Osteoblast (primary cell): ENCODE measurements at places on chromosomes 4 and X.
A peak's percentile ranks its signal among the peaks of the same experiment; 100 is the strongest.

DNA sequence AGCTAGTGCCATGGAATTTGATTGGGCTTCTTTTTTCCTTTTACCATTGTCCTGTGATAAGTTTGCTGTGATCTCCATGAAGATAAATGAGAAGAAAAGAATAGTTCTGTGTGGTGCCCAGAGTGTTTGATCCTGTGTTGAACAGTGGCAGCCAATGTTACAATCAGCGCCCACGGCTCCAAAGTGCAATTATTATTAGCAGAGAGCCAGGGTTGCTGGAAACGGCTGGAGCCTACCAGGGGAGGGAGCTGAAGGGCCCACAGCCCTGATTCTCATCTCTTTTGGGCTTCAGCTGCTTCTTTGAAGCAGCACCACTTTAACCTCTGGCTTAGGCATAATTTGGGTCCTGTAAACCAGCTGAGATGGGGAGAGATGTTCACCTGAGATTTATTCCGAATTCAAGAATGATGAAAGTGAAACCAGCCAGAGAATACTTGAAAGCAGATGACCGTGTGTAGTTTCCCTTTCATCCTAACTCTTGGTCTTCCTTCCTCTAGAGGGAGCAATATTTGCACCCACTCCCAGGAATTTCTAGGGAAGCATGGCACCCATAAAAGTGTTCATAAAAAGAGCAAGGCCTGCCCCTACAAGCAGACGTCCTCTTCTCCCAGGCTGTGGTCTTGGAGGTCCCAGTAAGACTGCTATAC is 298.3 kb downstream of the EVC2 start:
- no peak for DNase-seq

DNA sequence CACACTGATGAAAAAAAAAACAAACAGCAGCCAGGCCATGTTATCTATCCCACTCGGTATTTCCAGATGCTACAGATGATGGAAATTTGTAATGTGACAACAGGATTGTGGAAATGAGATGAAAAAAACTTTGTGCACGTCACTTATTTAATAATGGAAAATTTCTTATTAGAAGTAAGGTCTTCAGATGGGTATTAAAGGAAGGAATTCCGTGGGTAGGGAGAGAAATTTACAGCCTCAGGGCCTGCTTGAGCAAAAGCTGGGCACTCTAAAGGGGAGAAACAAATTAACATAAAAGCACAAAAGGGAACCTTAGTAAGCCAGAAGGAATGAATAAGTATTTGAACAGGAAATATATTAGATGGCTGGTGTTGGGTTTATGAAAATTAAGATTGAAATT is 4.2 kb upstream of the PKD2 start:
- DNase-seq = no peak

DNA sequence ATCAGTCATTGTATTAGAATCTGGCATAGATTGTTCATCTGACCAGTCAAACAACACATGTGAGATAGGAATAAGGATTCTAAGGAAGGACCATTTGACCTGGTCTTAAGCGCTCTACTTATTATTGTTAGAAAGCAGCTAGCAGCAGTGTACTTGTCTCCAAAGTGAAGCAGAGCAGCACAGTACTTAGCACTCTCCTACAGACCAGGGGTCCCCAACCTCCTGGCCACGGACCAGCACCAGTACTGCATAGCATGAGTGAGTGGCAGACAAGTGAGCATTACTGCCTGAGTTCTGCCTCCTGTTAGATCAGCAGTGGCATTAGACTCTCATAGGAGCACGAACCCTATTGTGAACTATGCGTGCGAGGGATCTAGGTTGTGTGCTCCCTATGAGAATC is 135.9 kb upstream of the SPRY1 start:
- no peak for DNase-seq

GRCh38 chr4:86961605-86962295 is 26.9 kb downstream of the AFF1 start:
- no peak for DNase-seq

DNA sequence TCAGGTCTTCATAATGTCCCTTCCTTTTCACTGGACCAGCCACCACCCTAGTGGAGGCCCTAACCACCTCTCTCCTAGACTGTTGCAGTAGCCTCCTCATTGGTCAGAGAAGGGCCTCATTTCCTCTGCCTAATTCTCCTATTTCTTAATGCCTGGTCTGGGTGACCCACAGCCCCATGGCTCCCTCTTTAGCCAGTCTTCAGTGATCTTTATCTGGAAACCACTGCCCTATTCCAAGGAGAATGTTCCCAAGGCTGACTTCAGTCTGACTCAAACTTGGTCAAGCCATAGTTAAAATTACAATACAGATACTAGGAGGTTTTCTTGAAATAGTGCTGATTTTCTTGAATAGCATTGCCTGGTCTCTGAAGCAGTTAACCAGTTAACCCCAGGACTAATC is 53.6 kb upstream of the PRPS1 start:
- peak; percentile 76 for DNase-seq

DNA sequence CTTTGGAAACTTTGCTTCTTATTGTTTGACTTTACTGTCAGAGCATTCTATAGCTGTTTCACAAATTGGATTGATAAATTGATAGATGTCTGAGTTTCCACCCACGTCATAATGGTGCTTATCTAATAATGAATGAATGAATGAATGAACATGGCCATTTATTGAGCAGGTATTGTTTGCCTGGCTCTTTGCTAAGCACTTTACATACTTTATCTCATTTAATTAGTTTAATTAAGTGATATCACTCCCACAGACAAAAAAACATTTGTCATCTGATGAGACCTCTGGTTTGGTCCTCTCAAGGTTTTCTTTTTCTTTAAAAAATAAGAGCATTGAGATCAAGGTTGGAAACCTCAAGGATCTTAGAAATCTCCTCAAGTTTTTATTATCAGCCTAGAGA is 2.8 kb downstream of the FRAS1 start:
- DNase-seq = no peak

GRCh38 chr4:77163641-77164040 is 6.6 kb downstream of the CCNG2 start:
- no peak for DNase-seq

DNA sequence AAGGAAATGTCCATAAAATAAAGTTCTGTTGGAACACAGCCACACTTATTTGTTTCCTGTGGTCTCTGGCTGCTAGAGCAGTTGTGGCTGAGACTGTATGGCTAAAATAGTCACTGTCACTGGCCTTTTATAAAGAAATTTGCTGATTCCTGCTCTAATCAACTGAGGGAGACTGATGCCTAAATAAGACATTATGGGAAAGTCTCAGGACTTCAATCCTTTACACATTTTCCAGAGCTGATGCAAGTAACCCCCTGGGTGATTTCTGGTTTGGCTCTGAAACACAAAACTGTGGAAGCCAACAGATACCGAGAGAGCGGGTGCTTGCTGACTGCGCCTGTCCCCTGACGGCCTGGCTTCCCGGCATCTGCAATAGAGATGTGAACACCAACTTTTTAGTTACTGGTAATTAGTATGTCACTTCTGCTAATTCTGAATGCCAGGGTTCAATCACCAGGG is 64.0 kb downstream of the POLR2B start:
- no peak for DNase-seq

- DNase-seq = no peak
Measured at GRCh38 chrX:154873329-154873728, 12.8 kb upstream of the F8A1 start.

- DNase-seq = no peak
Measured at GRCh38 chr4:24807611-24808010, 12.2 kb downstream of the SOD3 start.

DNA sequence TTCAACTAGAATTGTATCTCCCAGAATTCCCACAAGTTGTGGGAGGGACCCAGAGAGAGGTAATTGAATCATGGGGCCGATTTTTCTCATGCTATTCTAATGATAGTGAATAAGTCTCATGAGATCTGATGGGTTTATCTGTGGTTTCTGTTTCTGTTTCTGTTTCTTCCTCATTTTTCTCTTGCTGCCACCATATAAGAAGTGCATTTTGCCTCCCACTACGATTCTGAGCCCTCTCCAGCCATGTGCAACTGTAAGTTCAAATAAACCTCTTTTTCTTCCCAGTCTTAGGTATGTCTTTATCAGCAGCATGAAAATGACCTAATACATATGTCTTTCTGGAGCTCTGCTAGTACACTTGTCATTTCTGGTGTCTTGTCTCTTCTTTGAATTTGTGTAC is 22.1 kb upstream of the OR13H1 start:
- no peak for DNase-seq

DNA sequence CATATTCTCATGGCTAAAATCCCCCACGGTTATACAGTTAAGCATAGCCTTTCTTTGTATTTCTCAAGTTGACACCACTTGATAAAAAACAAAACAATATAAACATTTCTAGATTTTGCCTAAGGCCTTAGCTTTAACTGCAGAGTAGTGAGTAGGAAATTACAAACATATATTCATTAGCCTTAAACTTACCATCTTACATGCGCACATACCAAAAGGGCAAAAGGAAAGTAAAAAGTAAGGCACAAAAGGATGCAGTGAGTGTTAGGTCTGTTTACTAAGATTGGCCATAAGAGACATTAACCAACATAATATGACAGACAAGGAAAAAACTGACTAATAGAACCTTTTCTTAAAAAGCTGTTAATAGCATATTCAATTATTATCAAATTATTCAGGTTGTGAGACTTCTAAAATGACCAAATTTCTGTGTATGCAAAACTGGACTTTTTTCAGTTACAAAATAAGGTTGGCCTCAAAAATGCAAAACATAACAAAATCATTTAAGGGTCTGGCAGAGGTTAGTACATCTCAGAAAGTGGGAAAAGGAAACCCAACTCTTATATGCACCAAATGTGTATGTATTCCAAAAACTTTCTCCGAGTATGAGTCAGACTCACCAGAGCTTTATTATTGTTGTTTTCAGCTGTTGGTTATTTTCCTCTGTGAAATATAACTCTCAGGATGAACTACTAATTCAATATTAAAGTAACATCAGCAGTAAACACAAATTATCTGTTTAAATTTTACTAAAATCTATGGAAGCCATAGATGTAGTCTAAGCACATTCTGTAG is 39.9 kb downstream of the SEPSECS start:
- DNase-seq = no peak

DNA sequence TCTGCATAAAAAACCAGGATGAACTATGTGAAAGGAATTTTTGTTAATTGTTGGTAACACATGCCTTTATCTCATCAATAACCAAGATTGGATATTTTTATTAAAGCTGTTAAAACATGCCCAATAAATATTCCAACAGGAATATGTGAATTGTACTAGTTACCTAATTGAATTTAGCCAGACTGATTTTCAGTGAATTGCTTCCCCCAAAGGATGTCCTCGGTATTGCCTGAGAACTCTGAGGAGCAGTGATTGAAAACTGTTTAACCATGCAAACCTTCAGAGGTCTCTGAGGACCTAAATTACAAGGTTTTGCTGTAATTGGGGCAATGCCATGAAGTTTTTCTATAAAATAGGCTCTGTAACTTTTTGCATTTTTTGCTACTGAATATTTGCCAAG is 66.6 kb downstream of the BLTP1 start:
- DNase-seq = peak; percentile 23

- DNase-seq = peak; percentile 93
Measured at GRCh38 chrX:11757719-11758399, at the start of gene MSL3. Gene MSL3 (plus strand): TSS chrX:11758237. CDS start chrX:11758264, 27 bp downstream.

DNA sequence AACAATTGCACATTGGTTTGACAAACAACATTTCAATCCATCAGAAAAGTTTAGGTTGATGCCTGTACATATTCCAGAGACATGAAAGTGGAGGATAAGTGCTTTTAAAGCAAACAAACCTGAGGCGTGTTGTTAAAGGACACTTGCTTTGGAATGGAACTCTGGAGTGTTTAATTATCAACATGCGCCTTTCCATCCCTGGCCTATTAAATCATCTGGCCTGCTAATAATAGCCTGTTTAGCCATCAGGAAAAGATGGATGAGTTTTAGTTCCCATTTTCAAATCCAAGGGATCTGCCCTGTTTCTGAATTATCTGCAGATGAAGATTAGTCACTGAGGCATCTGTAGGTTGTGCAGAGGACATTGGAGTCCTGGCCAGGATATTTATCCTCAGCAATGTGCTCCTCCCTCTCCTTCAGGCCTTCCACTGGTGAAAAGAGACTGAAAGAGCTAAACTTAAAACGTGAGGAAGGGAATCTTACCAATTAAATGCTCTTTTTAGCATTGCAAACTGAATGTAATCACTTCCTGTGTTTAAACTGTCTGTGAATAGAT is 388.9 kb downstream of the PPARGC1A start:
- no peak for DNase-seq

DNA sequence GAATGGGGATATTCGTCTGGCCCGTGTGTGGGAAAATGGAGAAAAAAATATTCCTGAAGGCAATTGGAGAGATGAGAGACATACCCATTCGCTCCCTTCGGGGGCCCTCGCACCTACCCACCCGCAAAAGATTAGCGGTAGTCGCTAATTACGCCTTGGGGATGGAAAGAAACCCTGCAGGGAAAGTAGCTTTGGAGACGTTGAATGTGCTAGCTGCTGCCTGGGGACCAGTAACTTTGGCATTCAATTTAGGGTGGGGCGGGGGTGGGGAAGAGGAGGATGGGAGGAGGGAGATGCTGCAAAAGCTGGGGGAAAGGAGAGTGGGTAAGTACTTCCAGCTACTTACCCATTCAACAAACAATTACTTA is 407 bp upstream of the ZC4H2 start:
- peak; percentile 38 for DNase-seq

DNA sequence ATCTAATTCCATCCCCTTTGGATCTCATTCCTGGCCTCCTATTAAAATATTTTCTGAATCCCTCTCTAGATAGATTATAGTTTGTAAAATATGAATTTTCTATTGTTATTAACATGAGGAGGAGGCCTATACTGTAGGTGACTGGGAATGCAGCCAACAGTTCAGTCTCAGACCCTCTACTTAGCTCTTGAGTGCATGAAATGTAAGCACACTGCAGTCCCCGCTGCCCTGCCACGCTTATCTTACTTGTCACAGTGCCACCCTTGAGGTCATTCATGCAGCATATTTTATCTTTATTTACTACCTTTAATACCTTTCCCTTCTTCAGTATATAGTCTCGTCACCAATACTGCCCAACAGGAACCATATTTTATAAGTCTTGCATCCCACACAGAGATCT is 151.0 kb downstream of the CAMK2D start:
- no peak for DNase-seq

- DNase-seq = no peak
Measured at GRCh38 chrX:9737363-9737762, 28.3 kb downstream of the GPR143 start.

DNA sequence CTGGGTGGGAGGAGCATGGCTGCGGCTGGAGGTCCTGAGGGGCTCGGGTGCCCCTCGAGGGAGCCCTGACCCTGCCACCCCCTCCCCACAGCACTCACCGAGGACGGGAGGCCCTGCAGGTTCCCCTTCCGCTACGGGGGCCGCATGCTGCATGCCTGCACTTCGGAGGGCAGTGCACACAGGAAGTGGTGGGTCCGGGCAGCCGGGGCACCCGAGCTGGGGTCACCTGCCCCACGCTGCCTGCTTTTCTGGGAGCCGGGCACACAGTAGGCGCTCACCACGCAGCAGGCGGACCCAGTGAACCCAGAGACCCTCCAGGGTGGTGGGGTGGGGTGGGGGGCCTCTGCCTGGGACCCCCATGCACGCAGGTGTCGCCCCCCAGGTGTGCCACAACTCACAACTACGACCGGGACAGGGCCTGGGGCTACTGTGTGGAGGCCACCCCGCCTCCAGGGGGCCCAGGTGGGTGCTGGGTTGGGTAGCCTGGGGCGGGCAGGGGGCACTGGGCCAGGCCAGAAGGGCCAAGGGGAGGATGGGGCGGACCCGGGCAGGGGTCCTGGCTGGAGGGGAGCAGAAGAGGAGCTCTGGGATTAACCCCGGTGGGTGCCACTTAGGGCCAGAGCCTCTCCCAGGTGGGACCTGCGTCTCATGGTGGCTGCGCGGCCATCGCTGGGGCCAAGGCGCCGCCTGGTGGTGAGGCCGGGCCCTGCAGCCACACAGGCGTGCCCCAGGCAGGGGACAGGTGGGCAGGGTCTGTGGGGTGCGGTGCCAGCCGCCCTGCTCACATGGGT is 1.4 kb downstream of the HGFAC start:
- peak; percentile 99 for DNase-seq
